Suppressor macrophage treated with lipopolysaccharide for 4 hours (primary cell): ENCODE measurements at places on chromosomes 4 and X.

GRCh38 chrX:153522259-153522658 lies 4.8 kb downstream of the ATP2B3 start:
- DNase-seq, result no peak

GRCh38 chr4:33073811-33074210 lies 2353.6 kb downstream of the PCDH7 start:
- DNase-seq, result no peak

GRCh38 chrX:107894038-107894437 lies 68.4 kb downstream of the MID2 start:
- DNase-seq, result peak; percentile 42

GRCh38 chr4:101910786-101911373 lies 120.3 kb downstream of the BANK1 start:
- no peak for DNase-seq

- DNase-seq, result no peak
These were observed 47.0 kb upstream of the DHRSX start for GRCh38 chrX:2547736-2548135.

DNA sequence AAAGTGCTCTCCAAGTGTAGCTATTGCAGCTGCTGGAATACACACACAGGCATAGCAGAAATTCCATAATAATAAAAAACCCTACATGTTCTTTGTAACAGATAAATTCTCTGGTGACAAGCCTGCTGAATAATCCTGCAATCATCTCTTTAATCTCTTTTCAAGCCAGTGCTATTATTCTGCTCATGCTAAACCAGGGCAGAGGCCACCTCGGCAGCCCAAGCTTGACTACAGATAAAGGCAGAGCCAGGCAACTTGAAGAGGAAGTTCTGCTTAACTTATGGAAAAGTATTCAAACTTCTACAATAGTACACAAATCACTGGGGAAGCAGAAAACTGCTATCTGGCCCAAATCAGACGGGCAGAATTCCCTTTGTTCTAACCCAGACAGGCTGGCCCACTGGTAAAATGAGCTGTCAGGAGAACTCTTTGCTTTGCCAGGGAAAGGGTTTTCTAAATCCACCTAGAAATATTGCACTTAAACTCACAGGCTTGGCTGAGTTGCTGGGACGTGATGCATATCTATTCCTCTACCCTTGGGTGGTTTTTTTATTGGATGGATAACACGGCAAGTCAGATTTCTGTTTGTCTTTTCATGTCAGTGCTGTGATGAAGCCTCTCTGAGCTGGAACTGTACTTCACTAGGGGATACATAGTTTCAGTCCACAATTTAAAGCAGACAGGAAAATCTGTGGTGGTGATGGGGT lies 70.5 kb downstream of the GATB start:
- no peak for DNase-seq

GRCh38 chr4:36322921-36323354 lies 41.5 kb downstream of the DTHD1 start:
- DNase-seq, result peak; percentile 95
